ENCODE measurements at places on chromosomes 6 and 20.

GRCh38 chr6:52285177-52286068 is 881 bp upstream of the MCM3 start:
- DNase-seq = no peak

DNA sequence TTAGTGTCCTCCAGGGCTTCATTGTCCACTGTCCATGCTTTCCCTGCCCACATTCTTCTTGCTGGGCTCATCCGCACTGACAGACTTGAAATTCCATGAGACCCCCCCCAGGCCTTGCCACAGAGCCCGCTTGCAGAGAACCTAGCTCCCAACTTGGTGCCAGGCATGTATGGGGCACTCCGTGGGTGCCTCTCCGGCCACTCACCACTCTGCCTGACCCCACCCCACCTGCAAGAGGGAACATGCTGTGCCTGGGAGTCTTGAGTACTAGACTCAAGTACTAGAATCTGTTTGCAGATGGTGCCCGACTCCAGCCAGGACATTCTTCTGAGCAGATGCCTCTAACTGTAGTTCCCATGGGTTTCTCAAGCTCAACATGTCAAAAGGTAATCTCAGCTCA is 47.9 kb downstream of the TRERF1 start:
- no peak for DNase-seq

GRCh38 chr20:45589725-45590124 is 10.6 kb upstream of the WFDC8 start:
- no peak for DNase-seq

- DNase-seq = no peak
These were observed 660.4 kb upstream of the FLRT3 start for GRCh38 chr20:14997791-14998190.

DNA sequence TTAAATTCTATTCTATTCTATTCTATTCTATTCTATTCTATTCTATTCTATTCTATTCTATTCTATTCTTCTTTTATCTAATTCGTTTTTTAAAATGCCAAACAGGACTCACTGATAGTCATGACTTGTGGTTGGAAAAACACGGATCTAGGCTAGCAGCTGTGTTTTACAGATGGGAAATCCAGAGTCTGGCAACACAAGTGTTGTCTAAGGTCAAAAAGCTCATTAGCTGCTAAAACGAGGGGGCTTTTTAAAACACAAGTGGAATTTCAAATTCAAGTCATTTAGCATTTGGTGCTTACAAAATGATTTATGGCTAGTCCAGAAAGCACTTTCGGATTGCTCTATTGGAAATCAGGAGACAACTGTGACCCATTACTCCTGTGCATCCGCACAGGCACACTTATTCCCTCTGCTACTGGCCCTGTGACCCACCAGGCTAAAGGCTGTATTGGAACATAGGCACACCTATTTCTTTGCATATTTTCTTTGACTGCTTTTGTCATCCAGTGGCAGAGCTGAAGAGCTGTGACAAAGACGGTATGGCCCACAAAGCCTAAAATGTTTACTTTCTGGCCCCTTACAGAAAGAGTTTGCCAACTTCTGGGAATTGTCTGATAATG is 17.8 kb upstream of the MLIP start:
- no peak for DNase-seq

- DNase-seq = no peak
These were observed 76.3 kb upstream of the TGM3 start for GRCh38 chr20:2219481-2220006.

DNA sequence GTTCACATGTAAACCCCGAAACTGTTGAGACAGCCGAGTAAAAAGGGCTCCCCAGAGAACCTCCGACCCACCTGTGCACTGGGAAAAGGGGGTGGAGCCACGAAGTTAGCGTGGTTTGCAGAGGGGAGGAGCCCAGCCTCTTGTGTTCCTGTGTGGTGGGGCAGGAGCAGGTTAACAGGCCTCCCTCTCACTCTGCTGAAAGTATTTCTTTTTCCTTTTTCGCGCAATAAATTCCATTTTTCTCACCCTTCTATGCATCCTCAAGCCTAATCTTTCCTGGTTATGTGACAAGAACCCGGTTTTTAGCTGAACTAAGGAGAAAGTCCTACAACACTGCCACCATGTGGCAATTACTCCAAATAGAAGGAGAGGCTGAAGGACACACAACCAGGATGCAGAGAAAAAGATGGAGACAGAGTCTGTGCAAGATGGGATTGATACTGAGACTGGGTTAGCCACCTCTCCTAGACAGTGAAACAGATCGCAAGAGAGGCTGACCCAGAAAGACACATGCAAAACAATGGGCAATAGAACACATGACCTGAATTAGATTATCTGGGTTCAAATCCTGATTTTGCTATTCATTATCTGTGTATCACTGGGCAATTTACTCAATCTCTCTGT is 168.7 kb upstream of the PRSS16 start:
- DNase-seq = peak; percentile 37

- no peak for DNase-seq
These were observed 181.6 kb upstream of the ECI2 start for GRCh38 chr6:4316867-4317400.

- DNase-seq = no peak
These were observed 106.5 kb downstream of the DCDC2 start for GRCh38 chr6:24251339-24251738.

- no peak for DNase-seq
These were observed 34.8 kb upstream of the BAG2 start for GRCh38 chr6:57137350-57137749.

- peak; percentile 53 for DNase-seq
These were observed at the start of gene NT5E for GRCh38 chr6:85449818-85450759. Gene NT5E, plus strand, starts transcription at chr6:85450083. Its CDS starts 57 bp downstream, at chr6:85450140.
